ENCODE measurements at places on chromosomes 12 and 14. TPM values are rescaled to one million over a fixed set of nuclear protein-coding genes. Genes with fewer than 3 reads are reported as not detected.

DNA sequence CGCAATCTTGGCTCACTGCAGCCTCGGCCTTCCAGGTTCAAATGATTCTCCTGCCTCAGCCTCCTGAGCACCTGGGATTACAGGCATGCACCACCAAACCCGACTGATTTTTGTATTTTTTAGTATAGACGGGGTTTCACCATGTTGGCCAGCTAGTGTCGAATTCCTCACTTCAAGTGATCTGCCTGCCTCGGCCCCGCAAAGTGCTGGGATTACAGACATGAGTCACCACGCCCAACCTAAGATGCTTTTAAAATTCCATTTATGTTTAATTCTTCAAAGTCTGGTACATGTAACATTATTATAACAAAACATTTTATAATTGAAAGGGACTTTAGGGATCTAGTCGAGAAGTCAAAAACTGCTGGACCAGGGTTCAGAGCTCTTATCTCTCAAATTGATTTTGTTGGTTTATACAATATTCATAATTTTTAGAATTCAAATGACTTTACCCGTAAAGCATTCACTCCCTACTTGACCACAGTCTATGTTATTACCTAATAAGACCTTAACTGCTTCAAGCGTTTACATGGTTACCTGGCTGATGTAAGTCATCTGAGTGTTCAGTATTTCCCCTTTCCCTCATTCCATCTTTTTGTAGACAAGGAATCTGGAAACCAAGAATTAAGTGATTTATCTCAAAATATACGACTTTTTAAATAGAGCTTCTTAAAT is 28.2 kb downstream of the RAP1B start:
- DNase-seq = no peak

- no peak for DNase-seq
Observed at GRCh38 chr14:92613008-92613658, 99.6 kb downstream of the RIN3 start.

Gene NEUROD4
- not detected for polyA plus RNA-seq

GRCh38 chr14:68634874-68635595 is 157.8 kb downstream of the ZFP36L1 start:
- DNase-seq = no peak

Gene PHLDA1
- 44.9 TPM for polyA plus RNA-seq

DNA sequence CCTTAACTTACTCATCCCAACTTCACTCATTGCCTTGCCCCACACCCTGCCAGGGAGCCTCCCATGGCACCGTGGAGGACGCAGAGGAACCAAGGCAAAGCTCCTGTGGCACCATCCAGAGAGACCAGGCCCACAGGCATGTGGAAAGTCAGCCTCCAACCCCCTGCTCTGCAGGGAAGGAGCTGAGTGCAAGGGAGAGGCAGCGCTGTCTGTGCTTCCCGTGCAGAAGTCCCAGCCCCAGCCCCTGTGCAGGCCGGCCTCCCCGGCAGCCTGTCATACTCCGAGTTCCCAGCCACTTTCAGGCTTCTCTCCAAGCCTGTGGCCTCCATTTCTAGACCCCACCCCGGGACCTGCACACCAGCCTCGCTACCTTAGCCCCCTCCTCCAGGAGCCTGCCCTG is 106.4 kb downstream of the SINHCAF start:
- DNase-seq = no peak

GRCh38 chr12:41286426-41286825 is 98.3 kb downstream of the PDZRN4 start:
- DNase-seq = no peak

Data from renal cortex interstitium (tissue), 15 donors.